Aorta (tissue), 5 donors: ENCODE measurements at places on chromosomes 6 and 20. TPM values are rescaled to one million over a fixed set of nuclear protein-coding genes. Genes with fewer than 3 reads are reported as not detected.

The LPIN3 gene
- polyA plus RNA-seq = 37.0 TPM

The DEFB124 gene
- polyA plus RNA-seq = not detected

The L3MBTL1 gene
- polyA plus RNA-seq = 2.9 TPM

The UQCC2 gene
- polyA plus RNA-seq = 48.2 TPM

The SEL1L2 gene
- polyA plus RNA-seq = 0.95 TPM

The TRIM38 gene
- 11.9 TPM for polyA plus RNA-seq

The NKAIN4 gene
- polyA plus RNA-seq = not detected

The ESR1 gene
- polyA plus RNA-seq = 1.6 TPM

The ARMH2 gene
- not detected for polyA plus RNA-seq

GRCh38 chr20:22824077-22824476 is 211.0 kb upstream of the SSTR4 start:
- no peak for DNase-seq

DNA sequence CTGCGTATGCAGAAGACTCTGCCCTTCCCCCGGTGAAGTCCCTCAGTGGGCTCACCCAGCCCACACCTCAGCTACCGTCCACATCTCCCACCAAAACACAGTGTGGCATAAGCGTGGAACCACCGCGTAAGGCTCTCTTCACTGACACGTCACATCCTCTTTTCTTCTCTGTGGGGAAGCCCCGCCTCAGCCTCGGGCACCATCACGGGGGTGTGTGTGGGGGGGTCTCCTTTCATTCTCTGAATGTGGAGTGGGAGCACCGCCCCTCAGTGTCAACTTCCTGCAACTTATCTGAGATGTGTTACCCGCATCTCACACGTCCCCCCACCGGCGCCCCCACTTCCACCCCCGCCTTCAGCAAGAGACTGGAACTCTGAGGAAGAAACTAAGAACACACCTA is 388.4 kb upstream of the JARID2 start:
- DNase-seq = peak; percentile 67

DNA sequence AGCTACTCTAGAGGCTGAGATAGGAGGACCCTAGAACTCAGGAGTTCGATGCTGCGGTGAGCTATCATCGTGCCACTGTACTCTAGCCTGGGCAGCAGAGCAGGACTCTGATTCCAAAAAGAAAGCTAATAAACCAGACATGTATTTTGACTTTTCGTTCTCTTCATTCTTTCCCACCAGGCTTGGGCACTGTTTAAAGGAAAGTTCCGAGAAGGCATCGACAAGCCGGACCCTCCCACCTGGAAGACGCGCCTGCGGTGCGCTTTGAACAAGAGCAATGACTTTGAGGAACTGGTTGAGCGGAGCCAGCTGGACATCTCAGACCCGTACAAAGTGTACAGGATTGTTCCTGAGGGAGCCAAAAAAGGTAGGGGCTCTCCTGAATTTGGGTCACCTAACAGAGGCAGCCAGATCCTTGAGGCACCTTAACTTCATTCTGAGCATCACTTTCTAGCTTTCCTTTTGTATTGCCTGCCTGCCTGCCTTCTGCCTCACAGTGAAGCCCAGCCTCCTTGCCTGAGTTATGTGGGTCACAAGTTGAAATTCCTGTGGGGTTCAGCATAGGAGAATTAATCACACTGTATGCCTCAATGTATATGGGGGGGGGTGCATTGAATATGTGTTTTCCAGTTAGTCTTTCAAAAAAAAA is 3.2 kb downstream of the IRF4 start:
- DNase-seq = no peak

DNA sequence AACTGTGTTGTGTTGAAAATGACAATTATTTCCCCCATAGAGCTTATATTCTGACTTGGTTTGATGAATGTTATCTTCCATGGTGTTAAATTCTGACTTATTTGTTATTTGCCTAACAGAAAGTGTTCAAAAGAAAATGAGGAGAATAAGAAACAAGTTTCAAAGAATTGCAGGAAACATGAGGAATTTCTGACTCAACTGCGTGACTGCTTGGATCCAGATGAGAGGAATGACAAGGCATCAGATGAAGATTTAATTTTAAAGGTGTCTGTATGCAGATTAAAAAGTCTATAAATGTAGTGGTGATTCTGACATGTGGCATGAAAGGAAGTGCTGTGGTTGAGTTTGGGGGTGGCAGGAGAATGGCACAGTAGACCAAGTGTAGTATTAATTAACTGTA is 50.6 kb downstream of the CCDC170 start:
- DNase-seq = no peak

GRCh38 chr20:4029505-4030467 is 14.4 kb upstream of the RNF24 start:
- DNase-seq = no peak

DNA sequence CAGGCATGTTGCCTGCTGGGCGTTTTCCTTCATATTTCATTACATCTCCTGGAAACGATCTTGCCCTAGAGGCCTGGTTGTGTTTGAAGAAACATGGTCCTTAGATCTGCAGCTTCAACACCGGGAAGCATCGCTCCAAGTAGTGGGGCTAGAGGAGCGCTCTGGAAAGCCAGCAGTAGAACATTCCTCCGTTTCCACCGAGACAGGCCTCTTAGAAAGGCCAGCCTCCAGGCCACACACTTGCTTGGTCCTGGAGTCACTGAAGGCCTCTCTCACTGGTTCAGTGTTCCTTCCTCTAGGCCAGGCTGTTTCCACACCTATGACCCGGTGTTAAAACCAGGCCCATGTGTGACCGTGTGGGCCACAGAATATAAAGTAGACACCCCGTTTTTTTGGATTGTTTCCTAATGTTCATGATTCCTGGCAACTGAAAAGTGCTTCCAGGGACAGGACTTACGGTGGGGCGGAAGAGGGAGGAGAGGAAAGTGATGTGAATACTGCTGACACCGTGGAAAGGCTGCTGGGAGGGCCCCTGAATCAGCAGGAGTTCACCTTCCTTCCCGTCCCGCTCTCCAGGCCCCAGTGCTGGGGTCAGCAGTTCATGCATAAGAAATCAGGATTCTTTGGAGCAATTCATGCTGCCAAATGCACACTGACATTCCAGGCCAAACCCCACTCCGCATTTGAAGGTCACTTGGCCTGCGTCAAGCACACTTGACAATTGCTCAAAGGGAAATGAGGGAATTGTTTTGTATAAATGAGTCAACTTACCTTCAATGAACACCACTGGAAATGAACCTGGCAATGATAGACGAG is 83.8 kb downstream of the IYD start:
- no peak for DNase-seq

- DNase-seq = no peak
Measured at GRCh38 chr6:6438286-6438685, 117.8 kb upstream of the F13A1 start.

DNA sequence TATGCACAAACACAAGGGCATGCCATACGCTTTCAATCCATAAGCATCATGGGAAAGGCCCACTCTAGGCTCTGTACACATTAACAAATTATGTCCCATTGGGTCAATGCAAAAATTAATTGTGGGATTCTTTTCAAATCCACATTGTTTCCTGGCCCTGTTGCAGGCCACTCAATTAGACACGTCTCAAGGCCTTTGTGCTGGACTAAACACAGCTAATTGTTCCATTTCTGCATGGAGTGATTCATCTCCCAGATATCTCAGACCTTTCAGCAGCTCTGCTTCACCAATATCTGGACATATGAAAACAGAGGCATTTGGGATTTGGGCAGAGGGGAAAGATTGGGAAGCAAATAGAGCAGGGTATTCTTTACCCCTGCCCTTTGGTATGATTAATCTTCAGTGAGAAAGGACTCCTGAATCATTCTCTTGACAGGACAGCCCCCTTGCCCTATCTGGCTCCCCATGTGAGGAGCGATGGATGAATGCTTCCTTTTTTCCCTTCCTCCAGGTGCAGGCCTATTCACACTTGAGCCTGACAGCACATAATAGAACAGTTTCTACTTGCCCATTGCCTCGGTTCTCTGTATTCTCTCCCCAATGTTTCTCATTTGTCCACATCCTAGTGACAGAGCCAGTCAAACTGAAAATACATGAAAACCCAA is 547.6 kb downstream of the HAO1 start:
- DNase-seq = no peak

GRCh38 chr6:53251033-53251672 is 97.6 kb downstream of the ELOVL5 start:
- DNase-seq = no peak

GRCh38 chr6:7721649-7722048 is 4.2 kb upstream of the BMP6 start:
- DNase-seq = no peak

- DNase-seq = peak; percentile 95
Measured at GRCh38 chr20:47317127-47317895, 39.2 kb downstream of the ZMYND8 start.

- DNase-seq = no peak
Measured at GRCh38 chr6:18360188-18360587, 27.0 kb upstream of the RNF144B start.

DNA sequence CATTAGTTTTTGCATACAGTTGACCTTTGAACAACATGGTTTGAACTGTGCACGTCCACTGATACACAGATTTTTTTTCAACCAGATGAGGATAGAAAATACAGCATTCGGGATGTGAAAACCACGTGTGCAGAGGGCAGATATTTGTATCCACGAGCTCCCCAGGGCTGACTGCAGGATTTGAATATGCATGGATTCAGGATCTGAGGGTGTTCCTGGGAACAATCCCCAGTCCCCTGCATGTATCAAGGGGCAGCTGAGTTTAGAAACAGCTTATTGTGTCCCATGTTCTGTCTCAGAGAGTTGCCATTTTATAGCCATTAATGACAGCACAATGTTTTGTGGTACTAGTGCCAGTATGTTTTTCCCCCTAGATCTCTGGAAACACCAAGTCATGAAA is 53.6 kb downstream of the CD164 start:
- DNase-seq = no peak

DNA sequence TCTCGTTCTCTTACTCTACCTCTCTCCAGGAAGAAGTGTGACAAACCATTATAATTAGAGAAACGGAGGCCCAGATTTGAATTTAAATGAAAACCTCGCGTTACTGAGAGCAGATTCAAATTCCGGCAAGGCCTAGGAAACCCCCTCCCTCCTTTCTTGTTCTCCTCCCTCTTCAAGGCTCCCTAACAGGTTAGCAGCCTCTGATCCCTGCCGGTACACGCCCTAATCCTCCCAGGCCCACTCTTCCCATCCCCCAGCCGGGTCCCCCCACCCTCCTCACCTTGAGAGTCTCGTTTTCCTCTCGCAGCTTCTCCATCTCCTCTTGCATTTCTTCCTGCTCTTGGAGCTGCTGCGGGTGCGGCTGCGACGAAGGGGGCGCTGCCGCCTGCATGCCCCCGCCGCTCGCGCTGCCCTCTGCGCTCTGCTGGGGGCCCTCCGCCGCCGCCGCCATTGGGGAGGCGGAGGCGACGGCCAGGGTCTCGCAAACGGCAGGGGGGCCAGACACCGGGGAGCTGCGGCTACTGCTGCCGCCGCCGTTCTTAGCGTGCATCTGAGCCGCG is 3.8 kb downstream of the MTCL3 start:
- no peak for DNase-seq

GRCh38 chr6:87860902-87861301 is 158.9 kb upstream of the AKIRIN2 start:
- DNase-seq = no peak

GRCh38 chr20:46712056-46712636 is 2.7 kb downstream of the SLC2A10 start:
- DNase-seq = no peak

DNA sequence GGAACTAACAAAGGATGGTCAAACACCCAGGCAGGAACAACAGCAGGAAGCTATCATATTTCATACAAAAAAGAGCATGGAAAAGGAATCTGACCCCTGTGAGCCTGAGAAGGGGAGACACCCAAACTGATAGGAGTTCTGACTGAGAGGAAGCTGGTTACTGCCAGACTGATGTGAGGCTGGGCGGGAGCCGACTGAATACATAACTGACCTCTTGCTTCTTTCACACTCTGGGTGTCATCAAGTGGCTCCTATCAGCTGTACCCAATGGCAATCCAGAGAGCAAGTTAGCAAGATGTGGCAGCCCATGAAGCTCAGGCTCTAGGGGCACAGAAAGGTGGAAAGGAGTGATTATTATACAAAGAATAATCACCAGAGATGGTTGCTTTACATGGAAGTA is 795.1 kb upstream of the HS3ST5 start:
- no peak for DNase-seq

DNA sequence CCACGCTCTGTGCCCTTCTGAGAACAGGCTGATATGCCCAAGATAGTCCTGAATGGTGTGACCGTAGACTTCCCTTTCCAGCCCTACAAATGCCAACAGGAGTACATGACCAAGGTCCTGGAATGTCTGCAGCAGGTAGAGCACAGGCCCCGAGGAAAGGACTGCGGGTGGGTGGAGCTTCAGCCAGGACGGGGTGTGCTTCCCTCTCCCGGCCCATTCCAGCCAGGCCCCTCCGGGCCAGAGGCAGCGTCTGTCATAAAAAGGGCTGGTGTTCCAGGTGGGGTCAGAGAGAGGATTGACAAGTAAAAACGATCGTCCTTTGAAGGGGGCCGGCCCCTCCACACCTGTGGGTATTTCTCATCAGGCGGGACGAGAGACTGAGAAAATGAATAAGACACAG is 1.3 kb downstream of the RTEL1 start:
- no peak for DNase-seq

DNA sequence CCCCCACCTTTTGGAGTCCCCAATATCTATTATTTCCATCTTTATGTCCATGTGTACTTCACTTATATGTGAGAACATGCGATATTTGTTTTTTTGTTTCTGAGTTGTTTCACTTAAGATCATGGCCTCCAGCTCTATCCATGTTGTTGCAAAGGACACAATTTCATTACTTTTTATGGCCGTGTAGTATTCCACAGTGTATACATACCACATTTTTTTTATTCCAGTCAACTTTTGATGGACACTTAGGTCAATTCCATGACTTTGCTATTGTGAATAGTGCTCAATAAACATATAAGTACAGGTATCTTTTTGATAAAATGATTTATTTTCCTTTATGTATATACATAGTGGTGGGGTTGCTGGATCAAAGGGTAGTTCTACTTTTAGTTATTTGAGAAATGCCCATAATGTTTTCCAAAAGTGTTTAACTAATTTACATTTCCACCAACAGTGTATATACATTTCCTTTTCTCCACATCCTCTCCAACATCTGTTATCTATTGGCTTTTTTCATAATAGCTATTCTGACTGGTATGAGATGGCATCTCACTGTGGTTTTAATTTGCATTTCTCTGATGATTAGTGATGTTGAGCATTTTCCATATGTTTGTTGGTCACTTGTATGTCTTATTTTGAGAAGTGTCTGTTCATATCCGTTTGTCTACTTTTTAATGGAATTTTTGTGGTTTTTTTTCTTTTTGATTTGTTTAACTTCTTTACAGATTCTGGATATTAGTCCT is 34.0 kb upstream of the COL10A1 start:
- no peak for DNase-seq

- no peak for DNase-seq
Measured at GRCh38 chr20:22619806-22620205, 35.4 kb upstream of the FOXA2 start.

- DNase-seq = no peak
Measured at GRCh38 chr6:46138281-46138680, 8.5 kb downstream of the ENPP4 start.

DNA sequence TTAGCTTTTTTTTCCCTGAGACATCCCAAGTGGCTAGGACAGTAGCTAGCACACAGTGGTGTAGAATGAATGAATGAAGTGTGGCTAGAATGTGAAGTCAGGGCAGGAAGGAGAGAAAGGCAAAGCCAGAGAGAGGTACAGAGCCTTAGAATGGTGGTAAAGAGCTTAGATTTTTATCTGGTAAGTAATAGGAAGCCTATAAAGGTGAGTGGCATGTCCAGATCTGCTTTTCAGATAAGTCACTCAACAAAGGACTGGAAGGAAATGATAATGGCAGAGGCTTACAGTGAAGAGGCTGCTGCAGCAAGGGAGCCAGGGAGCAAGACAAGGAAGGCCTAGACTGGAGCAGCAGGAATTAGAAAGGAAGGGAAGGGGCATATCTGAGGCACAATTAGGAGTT is 96.0 kb upstream of the PRDM1 start:
- DNase-seq = no peak
